HAP-1 (cell line): ENCODE measurements at places on chromosomes 4 and X.

- no peak for DNase-seq
Observed at GRCh38 chr4:2691952-2692435, 64.1 kb downstream of the TNIP2 start.

DNA sequence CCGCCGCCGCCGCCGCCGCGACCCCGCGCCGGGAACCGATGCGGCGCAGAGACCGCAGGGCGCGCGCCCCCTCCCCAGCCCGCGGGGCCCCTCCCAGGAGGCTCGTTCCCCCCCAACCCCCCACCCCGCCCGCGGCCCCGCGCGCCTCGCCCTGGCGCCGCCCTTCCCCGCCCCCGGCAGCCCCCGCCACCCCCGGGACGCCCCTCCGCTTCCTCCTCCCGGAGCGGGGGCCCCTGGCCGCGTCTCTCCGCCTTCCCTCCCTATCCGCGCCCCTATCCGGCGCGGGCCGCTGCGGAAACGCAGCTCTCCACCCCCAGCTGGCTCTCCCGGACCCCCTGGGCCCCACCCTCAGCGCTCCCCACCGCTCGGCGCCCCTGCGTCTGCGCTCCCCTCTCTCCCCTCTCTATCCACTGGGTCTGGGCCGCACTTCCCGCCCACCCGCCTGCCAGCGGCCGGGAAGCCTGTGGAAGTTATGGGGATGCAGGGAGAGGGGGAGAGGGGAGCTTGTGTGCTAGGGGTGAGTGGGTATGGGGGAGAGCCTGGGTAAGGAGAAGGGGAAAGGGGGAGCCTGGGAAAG lies at the start of gene TMEM271:
TMEM271 (minus strand) TSS at position 51 of the 577 bp plus-strand sequence. CDS start 233 bp downstream, outside the sequence.
- DNase-seq: no peak

DNA sequence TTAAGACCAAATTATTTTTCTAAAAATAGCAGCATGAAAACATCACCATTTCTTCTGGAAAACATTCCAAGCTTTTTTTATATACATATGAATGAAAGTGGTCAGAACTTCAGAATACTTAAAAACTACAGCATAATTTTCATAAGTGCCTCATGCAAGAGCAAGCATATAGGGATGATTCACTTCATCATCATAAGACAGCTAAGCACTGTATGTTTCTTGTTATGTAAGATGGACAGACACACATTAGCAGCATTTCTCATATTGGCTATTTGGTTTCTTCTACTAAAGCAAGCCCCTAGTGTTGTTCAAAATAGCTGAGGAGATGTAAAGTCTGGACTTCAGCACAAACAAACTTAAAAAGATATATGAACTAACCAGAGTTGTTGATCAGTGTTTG lies 213.1 kb upstream of the NOCT start:
- no peak for DNase-seq

DNA sequence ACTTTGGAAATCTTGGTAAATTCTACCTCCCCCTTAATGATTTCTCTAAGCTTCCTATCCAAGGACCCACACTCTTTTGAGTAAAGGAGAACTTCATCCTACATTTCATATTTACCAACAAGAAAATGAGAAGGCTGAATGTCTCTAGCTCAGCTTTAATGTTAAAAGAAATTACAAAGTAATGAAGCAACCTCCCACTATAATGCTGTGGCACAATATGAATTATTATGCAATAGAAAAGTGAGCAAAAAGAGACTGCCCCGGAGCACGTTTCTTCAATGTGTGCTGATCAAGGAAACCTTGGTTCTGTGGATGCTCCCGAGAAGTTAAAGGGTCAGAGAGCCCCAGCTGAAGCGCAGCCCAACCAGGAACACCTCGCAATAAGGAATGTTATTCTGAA lies 9.1 kb upstream of the TBC1D1 start:
- DNase-seq: no peak

DNA sequence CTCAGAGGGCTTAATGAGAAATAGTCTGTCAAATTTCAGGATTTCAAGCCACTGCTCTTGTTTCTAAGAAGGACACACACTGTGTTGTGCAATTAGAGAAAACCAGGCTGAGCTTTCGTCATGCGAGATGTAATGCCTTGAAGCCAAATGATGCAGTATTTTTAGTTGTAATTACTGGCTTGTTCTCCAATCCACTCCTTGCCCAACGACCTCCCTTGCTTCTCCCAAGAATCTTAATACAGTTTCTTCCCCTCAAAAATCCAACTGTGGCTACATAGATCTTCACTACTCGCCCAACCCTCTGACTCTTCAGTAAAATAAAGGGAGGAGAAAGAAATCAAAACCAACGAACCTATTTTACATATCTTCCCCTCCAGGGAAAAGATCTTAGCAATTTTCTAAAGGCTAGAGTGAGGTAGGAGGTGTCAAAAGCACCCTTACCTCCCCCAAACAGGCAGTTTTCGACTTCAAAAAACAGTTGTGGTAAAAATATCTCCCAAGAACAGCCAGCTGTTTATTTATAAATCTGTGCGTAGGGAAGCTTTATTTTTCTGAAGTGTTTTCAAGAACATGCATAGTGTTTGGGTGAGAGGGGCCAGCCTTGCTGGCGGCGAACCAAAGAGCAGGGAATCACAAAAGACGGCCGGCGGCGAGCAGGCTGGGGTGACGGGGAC lies 68.7 kb downstream of the MGST2 start:
- DNase-seq: no peak

DNA sequence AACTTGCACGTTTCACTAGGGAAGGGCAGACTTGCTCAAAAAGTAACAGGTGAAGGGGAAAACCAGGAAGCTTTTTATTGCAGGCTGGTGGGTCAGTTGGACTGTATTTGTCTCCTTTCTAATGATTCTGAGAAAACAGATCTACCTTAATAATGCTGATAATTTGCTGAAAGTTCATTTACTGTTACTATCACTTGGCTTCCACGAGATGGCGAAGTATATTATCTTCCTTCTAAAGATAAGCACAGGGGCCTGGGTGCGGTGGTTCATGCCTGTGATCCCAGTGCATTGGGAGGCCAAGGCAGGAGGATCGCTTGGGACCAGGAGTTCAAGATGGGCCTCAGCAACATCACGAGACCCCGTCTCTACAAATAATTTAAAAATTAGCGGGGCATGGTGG lies 16.4 kb downstream of the CCKAR start:
- DNase-seq: no peak

DNA sequence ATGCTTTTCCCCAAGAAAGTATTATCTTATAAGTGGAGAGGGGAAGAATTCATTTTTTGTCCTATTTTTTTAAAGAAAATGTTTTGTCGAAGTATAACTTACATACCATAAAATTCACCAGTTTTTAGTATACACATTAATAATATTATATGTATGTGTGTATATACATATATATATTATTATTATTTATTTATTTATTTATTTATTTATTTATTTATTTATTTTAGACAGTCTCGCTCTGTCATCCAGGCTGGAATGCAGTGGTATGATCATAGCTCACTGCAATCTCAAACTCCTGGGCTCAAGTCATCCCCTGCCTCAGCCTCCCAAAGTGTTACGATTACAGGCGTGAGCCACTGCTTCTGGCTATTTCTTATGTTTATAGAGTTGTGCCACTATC lies 334.1 kb downstream of the ZNF674 start:
- no peak for DNase-seq

- DNase-seq: no peak
Observed at GRCh38 chr4:39205000-39205399, 22.7 kb downstream of the WDR19 start.

- DNase-seq: no peak
Observed at GRCh38 chr4:145533961-145534360, 52.3 kb downstream of the SMAD1 start.

DNA sequence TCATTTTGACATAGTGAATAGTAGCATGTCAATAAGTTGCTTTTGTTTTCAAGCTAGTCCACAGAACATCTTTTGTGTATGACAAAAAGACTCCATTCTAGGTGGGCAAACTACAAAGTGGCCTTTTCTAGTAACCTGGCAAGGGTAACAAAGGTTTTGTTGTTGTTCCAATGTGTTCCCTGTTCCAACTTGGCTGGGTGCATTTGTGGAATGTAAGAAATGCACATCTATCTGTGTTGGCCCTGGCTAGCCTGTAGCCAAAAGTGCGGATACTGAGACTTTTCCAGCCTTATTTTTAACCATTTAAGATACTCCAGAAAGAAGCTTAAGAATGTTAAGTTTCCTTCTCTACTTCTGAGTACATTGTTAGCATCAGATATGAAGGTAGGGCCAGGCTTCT lies 118.7 kb upstream of the CHRDL1 start:
- DNase-seq: no peak

GRCh38 chrX:9414416-9414815 lies 50.4 kb upstream of the TBL1X start:
- no peak for DNase-seq

DNA sequence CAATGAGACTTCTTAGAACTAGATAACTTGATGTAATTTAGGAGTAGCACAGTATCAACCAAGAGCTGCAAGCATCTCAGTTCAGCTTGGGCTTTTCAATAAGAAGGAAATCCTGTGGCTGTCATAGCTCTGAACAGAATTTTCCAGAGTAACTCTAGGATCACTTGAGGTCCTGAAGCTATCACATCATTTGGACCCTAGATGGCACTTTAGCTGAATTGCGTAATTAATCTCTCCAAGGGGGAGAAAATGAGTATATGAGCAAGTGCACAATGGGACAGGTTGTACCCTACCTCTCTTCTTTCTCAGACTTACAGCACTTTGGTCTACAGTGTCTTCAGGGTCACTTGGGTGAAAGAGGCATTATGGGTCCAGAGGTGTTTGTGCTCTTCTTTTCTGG lies 45.2 kb downstream of the SLC4A4 start:
- no peak for DNase-seq

- no peak for DNase-seq
Observed at GRCh38 chr4:99134586-99134985, 9.5 kb downstream of the ADH4 start.

DNA sequence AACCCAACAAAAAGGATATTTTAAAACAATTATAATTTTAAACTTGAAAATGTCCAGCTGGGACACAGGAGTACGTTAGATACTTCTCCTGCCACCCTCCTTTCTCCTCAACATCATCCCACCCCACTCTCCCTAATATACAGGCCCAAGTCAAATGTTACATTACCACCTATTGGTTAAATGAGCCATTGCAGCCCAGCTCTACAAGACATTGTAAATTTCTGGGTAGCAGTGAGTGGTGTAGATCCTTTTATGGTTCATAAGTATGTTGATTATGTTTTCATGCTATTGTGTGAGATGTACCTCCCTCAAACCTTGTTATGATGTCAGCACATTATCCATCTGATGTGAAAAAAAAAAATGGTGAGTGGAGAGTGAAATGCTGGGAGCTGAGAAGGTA lies 187.1 kb upstream of the BCOR start:
- DNase-seq: no peak

GRCh38 chr4:107196312-107196711 lies 160.2 kb upstream of the DKK2 start:
- DNase-seq: no peak

GRCh38 chrX:48461830-48462229 lies 8.2 kb downstream of the SLC38A5 start:
- DNase-seq: no peak

- peak; percentile 28 for DNase-seq
Observed at GRCh38 chr4:185773419-185773818, 38.6 kb downstream of the SORBS2 start.

DNA sequence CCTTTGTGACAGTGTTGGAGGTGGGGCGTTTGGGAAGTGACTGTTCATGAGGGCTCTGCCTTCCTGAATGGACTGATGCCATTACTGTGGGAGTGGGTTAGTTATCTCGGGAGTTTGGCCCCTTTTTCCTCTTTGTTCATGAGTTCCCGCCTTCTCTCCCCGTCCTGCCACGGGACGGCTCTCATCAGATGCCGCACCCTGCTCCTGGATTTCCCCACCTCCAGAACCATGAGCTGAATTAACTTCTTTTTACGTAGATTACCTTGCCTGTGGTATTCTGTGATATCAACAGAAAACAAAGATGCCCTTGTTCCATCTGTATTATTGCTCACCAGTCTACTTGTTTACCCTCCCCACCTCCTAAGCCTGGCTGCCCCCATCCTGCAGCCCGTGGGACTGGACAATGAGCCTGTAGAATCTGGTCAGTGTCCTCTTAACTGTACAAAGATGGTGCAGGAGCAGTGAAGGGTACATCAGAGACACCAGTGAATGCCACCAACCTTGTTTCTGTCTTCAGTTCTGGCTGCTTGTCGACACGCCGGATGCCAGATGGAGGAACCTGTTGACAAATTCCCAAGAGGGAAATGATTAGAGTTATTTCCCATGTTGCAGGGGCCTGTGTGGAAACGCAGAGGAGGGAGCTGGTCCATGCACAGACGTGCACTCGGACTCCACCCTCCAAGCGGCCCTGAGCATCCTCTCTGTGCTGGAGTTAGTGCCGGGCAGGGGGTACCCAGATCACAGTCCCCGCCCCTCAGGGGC lies 104.7 kb downstream of the ABLIM2 start:
- DNase-seq: no peak

GRCh38 chr4:61727286-61727685 lies 527.2 kb downstream of the ADGRL3 start:
- DNase-seq: no peak

DNA sequence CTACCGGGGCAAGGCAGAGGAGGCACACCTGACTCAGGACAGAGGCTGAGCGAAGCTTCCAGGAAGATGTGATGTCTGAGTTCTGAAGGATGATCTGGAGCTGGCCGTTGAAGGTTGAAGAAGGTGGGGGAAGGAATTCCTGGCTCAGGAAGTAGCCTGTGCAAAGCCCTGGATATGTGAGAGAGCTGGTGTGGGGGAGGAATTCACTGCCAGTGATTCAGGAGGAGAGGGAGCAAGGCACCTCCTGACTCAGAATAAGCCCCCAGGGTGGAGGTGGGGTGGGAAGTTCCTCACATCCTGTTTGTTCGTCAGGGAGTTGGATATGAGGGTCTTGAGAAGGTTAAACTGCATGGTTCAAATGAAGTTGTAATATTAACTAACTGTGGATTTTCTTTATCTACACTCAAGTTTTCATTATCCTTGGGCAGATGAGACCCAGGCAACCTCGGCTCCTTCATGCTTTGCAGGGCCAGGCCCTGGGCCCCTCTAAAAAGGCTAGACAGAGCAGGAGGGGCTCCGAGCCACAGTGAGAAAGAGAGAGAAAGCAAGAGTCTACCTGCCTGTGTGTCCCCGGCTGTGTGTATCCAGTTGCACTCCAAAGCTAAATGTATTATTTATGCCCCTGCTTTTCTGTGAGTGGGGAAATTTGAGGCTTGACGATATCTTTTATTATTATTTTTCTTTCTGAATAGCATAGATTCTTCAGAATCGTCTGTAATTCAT lies 7.1 kb downstream of the NHSL2 start:
- DNase-seq: no peak

DNA sequence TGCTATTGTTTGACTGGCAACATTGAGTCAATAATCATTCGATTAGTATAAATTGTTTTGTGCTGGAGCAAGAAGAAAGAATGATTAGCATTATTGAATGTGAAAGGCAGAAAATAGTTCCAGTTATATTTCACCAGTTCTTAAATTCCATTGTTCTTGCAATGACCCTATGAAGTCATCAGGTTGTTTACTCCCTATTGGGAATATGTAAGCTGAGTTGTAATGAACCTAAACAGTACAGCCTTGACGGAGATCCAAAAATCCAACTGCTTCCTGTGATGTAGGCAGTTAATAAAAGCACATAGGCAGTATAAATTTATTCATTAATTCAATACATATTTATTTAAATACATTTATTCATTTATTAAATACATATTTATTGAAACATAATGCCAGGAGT lies 947.5 kb downstream of the PCDH7 start:
- no peak for DNase-seq

GRCh38 chr4:70808151-70808550 lies 31.5 kb downstream of the GRSF1 start:
- DNase-seq: no peak

GRCh38 chr4:102808009-102808408 lies 19.3 kb downstream of the UBE2D3 start:
- DNase-seq: no peak

- DNase-seq: no peak
Observed at GRCh38 chrX:131564553-131565229, 20.8 kb downstream of the OR13H1 start.

GRCh38 chrX:35919536-35920309 lies at the start of gene CFAP47:
Gene CFAP47 (plus strand): TSS chrX:35919734. CDS start chrX:35919800, 66 bp downstream.
- peak; percentile 45 for DNase-seq
